RWPE2 (cell line): ENCODE measurements at places on chromosomes 2 and 18.
A peak's percentile ranks its signal among the peaks of the same experiment; 100 is the strongest.

GRCh38 chr2:159034713-159035112 lies 66.3 kb downstream of the TANC1 start:
- DNase-seq: no peak

DNA sequence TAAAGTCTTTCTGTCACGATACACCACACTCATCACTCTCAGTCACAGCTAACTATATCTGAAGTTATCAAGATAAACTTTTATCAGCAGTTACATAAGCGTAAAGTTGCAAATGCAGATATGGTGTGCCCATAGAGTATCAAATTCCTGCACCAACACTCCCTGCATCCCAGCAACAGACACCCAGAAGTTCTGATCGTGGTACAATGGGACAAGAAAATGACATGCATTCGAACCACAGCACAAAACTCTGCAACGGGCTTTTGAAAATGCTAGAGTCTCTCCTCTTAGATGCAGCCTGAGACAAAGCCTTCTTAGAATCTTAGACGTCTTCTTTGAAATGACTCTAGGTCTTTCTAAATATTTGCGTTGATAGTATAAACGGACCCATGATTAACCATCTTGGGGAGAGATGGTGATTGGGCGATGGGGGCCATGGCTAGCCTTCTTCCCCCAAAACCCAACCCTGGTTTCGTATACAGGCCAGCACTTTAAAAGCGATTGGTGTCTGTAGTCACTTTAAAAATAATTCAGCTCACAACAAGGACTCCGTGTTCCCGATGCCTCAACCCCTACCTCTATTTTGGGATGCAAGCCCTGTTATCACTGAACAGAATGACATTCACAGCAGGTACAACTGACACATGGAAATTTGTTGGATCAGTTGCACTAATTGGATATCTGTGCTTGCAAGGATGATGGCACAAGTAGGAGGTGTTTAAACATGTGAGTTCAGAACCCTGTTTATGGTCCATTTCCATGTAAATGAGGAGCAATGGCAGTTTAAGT lies 286.6 kb downstream of the MYT1L start:
- DNase-seq: no peak

DNA sequence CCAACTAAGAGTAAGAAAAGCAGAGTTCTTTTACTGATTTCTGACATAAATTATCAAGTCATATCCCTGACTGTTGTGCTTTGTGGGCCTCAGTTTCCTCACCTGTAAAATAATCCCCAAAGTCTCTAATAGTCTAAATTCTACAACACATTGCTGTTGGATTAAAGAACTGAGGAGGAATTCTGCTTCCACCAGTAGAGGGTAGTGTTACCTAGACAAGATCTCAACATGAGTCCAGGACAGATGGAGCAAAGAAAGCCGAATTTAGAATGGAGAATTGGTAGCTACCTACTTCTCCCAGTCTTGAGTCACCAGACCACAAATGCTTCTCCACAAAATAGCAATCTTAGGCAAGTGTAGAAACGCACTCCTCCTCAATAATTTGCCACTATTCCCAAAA lies 462.5 kb upstream of the FSHR start:
- DNase-seq: no peak

DNA sequence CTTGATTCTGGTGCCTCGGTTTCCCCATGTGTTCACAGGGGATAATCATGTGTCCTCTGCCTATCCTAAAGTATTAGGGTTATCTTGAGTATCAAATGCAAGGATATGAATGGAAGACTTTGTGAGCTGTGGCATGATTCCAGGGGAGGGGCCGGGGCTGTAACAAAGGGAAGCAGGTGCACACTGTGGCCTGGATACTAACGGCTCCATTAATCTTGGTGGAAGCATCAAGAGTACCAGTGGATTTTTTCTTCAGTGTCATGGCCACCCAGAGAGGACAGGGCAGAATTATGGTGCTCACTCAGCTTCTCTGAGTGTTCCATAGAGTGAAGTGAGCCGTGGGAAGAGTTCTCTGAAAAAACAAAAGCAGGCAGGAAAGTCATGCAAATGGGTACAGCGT lies 320.1 kb downstream of the ALK start:
- no peak for DNase-seq

DNA sequence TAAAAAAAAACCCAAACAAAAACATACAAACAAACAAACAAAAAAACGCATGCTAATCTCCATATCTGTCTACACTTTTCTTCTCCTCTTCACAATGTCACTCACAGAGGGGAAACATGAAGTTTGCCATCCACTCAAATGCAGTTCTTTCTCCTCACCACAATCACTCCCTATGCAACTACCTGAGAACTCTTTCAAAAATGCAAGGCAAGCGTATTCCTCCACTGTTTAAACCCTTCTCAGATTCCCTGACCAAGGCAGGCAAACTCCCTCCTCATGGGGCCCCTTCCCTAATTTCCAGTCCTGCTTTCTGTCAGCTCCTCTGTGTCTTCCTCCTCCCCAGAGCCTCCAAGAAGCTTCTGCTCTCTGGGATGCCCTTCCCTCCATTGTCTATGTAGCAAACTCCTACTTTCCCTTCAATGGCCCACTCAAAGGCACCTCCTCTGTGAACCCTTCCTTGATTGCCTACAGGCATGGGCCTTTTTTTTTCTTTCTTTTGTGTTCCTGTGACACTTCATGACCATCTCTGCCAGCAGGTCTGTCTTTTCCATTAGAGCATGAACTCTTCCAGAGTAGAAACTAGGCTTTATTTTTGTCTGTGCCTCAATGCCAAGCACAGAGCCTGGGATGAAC lies 143.8 kb upstream of the SLC1A4 start:
- no peak for DNase-seq

- no peak for DNase-seq
Measured at GRCh38 chr2:159933727-159934049, 128.7 kb downstream of the PLA2R1 start.

GRCh38 chr2:58976375-58977071 lies 735.4 kb upstream of the FANCL start:
- no peak for DNase-seq

GRCh38 chr2:42048299-42049220 lies 739 bp downstream of the PKDCC start:
- no peak for DNase-seq

DNA sequence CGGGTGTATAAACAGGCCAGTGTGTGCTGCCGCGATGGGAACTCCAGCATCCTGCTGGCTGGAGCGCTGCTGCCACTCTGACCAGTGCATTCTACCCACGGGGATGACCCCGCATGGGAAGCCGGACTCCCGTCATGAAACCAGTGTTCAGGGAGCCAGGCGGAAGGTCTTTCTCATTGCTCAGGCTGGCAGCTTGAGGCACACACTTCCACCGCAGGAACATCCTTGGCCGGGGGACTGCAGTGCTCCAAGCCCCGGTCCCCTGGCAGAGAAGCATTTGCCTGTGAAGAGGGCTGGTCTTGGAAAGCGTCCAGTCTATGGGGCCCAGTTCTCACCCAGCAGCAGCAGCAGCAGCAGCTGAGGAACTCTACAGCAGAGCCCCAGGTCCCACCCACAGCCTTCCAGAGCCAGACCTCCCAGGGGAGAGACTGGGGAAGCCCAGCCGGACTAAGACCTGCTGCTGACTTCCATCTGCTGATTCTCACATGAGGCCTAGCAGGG lies 235.9 kb downstream of the KLHL29 start:
- no peak for DNase-seq

- DNase-seq: no peak
Measured at GRCh38 chr2:63742580-63742976, 99.1 kb upstream of the UGP2 start.

DNA sequence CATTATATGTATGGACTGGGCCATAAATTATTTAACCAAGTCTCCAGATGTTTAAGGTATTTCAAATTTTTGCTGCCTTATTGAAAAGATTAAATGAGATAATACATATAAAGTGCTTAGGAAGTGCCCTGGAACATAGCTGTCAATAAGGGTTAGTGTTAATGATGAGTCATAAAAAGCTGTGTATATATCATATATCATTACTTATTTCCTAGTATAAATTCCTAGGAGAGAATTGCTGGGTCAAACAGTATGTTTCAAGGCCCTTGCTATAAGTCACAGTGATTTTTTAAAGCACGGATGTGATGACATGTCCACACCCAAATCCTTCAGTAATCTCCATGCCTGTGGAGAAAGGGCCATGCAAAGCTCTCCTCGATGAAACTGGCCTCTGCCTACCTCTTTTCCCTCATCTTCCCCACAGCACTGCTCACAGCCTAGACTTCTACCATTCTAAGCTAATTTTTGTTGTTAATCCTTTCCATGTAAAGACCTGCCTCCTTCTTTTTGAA lies 8.5 kb downstream of the ZNF2 start:
- DNase-seq: no peak

- DNase-seq: no peak
Measured at GRCh38 chr2:26002632-26003310, 20.5 kb upstream of the KIF3C start.

DNA sequence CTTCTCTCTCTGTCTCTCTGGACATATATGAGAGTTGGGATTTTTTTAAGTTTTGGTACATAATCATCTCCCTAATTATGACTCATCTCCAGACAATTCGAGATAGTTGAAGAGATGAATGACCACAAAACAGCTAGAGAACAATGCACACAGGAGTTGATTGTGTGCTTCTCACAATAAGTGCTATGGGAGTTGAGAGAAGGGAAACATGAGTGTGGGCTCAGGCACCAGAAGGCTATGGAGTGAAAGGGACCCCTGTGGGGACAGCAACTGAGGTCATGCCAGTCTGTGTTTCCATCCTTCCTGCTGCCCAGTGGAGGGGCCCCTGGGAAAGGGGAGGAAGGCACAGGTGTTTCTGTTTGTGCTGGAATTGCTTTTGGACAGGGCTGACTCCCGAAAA lies 6.5 kb upstream of the YWHAQ start:
- no peak for DNase-seq

DNA sequence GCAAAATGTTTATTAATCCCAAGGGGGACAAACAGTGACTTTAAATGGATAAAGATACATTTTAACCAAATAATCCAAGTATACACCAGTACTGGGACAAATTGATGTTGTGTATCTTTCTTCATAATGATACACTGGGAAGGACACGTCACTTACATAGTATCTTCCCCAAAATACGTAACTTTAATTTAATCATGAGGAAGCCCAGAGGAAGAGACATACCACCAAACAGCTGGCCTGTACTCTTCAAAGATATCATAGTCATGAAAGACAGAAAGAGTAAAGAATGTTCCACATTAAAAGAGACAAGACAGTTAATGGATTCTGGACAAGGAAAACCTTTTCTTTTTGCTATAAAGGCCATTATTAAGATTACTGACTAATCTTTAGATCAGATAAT lies 37.1 kb downstream of the AGFG1 start:
- no peak for DNase-seq

DNA sequence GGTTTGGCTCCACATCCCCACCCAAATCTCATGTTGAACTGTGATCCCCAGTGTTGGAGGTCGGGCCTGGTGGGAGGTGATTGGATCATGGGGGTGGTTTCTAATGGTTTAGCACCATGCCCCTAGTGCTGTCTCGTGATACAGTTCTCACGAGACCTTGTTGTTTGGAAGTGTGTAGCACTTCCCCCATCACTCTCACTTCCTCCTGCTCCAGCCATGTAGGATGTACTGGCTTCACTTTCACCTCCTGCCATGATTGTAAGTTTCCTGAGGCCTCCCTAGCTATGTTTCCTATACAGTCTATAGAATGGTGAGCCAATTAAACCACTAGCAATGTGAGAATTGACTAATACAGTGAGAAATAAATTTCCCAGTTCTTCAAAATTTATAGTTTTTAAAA lies 325.9 kb downstream of the FSIP2 start:
- no peak for DNase-seq

DNA sequence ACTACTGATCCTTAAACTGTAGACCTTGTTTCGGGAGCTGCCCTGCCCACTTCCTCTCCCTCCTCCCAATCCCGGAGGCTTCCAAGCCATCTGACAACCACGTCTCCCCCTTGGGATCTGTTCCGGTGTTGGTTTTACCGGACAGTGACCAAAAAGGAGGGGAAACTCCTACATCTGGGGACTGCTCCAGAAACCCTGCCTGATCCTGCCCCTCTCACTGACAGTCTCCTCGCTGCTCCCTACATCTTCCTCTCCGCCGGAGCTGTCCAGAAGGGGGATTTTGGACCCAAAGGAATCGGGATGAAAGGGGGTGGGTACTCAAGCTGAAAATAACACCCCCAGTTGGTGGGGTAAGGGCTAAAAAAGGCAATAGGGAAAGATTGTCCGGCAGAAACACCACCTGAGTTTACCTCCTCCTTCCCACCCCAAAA lies 1.5 kb downstream of the INO80D start:
- DNase-seq: peak; percentile 75

GRCh38 chr2:164260506-164260905 lies 360.8 kb downstream of the GRB14 start:
- DNase-seq: no peak

DNA sequence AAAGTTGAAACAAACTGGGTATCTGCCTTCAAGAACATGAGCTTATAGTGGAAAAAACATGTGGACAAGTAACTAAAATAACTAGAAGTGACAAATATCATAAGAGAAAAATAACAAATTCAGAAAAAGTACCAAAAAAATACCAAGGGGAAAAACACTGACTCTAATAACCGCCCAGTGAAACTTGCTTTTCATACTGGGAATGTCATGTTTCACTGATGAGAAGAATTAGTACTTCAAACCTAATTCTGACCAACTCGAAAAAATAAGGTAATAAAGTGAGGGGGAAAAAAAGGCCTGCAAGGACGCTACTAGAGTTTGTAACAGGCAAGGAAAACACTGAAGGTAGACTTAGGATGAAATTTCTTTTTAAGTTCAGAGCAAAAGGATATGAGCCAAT lies 83.6 kb downstream of the RTTN start:
- DNase-seq: no peak

DNA sequence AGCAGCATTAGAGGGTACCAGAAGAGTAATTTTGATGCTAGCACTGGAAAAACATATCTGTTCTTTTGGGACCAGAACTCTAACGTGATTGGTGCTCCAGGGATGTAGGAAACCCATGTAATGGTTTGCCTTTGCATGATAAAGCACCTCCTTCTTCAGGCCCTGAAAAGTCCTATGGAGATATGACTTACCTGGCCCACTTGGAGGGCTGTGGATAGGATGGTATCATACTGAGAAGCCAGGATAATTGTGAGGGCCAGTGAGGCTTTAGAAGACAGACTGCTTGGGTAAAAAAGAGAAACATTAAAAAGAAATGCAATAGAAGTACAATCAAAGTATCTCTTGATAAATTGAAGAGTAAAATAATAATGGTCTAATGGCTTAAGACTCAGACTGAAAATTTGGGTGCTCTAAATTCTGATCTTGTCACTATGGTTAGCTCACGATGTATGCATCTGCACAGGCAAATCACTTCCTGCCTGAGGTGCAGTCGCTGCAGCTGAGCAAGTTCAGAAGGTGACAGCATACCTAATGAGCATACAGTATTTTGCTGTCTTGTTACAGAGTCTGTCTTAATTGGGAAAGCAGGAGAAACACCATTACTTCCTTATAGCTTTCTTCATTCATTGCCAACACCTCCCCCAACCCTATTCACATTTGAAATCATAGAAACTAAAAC lies 371.5 kb downstream of the NUP35 start:
- DNase-seq: no peak

GRCh38 chr2:74529357-74530238 lies at the start of the genes AUP1 and HTRA2:
Gene AUP1 (minus strand): TSS chr2:74529706. CDS start chr2:74529629, 77 bp downstream.
Gene HTRA2 (plus strand): TSS chr2:74529933. CDS start chr2:74530007, 74 bp downstream.
- peak; percentile 99 for DNase-seq

GRCh38 chr2:152189622-152190495 lies 14.3 kb upstream of the STAM2 start:
- no peak for DNase-seq
